ENCODE measurements at places on chromosomes 5 and 9. TPM values are rescaled to one million over a fixed set of nuclear protein-coding genes. Genes with fewer than 3 reads are reported as not detected.

CD74 gene
- not detected for total RNA-seq

PCDHB7 gene
- 0.05 TPM for total RNA-seq

PTBP3 gene
- 31.2 TPM for total RNA-seq

LRRTM2 gene
- total RNA-seq: not detected

DYNC2I2 gene
- 143 TPM for total RNA-seq
